ENCODE measurements at places on chromosomes 6 and 20.
A peak's percentile ranks its signal among the peaks of the same experiment; 100 is the strongest.

DNA sequence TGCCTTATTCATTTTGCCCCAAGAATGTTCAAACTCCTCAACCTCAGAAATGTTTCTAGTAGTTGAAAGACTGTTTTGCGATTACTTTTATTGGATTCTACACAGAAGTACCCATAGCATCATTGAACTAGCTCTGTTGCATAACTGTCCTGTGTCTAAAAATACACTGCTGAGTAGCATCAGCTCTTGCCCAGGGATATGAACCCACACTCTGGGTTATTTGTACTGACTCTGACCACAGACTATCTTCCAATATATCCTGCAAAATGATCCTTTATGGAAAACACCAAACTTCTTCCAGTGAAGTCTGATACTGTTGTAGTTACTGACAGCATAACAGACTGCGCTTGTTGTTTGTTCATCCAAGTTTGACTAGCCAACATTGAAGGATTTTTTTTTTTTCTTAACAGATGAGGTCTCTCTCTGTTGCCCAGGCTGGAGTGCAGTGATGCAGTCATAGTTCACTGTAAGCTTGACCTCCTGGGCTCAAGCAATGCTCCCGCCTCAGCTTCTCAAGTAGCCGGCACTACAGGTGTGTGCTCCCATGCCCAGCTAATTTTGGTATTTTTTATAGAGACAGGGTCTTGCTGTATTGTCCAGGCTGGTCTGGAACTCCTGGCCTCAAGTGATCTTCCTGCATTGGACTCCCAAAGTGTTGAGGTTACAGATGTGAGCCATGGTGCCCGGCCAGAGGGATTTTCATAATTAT, 49.9 kb downstream of the TULP4 start:
- no peak for DNase-seq

DNA sequence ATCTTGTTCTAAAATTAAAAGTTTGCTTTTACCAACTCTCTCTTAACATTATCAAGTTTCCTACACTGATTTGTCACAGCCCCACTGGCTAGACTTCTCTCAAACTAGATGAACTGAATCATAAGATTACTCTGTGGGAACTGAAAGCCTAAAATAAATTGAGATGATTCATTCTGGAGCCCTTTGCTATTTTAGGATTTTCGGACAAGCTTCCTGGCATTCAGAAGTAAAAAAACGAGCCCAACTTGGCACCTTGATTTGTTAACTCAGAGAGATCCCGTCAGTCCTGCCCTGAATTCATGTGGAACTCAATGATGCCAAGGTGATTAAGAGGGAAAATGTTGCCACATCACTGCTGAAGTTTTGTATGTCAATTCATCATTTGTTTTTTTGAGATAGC, 122.0 kb upstream of the NRSN1 start:
- no peak for DNase-seq

GRCh38 chr6:90982051-90982450, 395.2 kb upstream of the MAP3K7 start:
- DNase-seq, result no peak

DNA sequence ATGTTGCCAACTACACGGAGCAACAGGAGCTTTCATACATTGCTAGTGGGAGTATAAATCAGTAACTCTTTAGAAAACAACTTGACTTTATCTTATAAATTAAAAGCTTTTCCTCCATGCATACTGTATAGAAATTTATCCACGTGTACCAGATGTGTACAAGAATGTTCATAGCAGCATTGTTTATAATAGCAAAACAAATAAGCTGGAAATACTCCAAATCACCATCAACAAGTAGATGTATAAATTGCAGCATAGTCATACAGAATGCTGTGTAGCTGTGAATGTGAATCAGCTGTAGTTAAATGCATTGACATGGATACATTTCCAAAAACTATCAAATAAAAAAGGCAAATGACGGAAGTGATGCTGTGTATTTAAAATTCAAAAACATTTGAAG, 6.0 kb downstream of the PSMF1 start:
- no peak for DNase-seq

- DNase-seq, result no peak
Measured at GRCh38 chr20:55646851-55647250, 358.5 kb downstream of the CBLN4 start.

- no peak for DNase-seq
Measured at GRCh38 chr20:31594558-31595379, 10.3 kb upstream of the ID1 start.

- DNase-seq, result no peak
Measured at GRCh38 chr6:122790423-122791309, 1.6 kb downstream of the SMPDL3A start.

- no peak for DNase-seq
Measured at GRCh38 chr20:57648878-57649616, 28.8 kb upstream of the ZBP1 start.

DNA sequence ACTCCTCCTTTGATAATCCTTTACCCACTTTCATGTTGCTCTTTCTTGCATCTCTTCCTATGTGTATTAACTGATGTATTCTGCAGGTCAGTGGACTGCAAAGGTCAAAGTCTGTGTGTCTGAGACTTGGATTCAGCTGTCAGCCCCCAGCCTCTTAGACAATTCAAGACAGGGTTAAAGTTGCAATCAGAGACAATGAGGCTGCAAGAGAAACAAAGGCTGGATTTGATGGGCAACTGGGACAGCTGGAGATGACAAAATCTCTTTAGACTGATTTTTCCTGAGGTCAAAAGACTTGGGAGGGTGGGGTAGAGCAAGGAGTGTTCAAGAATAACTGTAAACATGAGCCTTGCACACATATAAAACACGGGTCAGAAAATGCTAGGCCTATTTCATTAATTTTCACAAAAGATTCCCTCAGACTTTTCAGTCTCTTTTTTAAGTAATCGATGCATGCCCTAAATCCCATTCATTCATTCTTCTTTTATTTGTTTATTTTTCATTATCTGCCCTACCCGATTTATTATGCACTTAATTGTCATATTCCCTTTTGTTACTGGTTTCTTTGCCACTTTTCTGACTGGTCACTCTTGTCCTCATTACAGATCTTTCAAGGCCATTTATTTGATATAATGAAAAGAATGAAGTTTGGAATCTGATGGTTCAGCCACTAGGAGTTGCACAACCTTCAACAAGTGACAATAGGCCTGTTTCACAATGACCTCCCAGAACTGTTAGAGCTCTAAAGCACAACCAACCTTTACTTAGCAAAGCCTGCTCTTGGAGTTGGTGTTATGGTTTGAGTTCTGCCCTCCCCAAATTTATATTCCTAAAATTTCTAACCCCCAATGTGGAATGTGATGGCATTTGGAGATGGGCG, 33.8 kb upstream of the AKAP12 start:
- DNase-seq, result no peak

DNA sequence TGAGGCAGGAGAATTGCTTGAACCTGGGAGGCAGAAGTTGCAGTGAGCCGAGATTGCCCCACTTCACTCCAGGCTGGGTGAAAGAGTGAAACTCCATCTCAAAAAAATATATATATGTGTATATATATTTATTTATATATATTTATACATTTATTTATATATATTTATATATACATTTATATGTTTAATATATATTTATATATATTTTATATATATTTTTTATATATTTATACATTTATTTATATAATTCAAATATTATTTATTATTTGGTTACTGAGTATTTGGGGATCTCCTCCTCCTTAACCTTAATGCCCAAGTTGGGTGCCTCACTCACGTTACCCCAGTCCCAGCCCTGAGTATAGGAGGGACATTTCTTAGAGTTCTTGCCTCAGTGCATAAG, 2.7 kb downstream of the FAM50B start:
- no peak for DNase-seq

DNA sequence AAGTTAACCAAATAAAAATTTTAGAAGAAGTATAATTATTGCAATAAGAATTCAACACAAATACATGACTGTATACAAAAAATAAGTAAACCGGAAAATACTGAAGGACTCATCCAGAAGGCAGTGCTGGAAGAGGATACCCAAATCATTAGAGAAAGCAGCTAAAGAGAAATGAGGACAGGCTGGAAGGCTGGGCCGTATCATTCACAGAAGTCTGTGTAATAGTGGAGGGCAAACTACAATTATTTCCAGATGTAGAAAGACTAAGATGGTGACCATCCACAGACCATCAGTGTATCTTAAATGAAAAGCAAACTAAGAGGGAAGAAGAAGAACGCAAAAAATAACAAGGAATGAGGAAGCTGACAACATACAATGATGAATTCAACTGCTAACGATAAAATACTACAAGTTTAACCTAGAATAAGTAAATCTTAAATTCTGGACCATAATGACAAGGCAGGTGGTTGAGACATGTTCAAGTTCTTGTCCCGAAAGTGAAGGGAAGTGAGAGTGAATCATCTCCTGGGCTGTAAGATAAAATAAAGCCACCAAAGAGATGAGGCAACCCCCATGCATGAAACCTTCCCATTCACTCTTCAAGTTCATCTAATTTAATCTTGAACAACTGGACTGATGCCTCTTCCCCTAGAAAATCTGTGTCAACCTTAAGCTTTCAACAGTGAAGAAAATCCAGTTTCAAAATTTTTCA, 71.5 kb downstream of the SLC23A2 start:
- no peak for DNase-seq

DNA sequence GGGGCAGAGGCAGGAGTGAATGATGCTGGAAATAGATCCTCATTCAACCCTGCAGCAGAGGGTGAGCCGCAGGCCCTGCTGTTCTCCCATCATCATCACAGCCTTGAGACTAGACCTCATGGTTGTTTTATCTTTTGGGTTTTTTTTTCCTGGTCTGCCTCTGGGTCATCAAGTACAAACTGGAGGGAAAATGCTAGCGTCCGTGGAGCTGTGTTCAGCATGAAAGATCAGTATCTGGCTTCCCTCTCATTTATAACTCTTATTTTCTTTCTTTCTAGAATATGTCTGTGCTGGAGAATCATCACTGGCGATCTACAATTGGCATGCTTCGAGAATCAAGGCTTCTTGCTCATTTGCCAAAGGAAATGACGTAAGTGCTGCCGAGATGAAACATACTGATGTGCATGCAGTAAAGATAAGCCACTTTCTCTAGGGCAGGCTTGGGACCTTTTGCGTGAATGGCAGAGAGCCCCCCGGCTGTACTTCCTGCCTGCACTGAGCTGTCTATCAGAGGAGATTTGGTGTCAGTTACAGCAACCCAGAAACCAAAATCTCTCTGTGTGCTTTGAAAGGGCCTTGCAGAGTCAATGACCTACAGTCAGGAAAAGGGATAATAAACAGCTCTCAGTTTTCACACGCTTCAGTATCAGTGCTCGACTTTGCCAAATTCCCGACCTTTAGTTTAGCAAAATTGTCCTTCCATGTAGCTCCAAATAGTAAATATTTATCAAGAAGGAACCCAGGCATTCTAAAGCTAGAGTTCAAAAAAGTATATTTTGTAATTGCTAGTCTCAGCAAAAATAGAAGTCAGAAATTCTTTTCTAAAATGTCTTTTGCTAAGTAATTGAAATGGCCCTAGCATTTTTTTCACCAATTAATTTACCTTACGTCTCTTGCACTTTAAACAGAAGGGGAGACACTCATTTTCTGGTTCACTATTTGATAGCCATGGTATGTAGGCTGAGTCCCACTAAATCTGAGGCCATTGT, 76.3 kb downstream of the MTFR2 start:
- DNase-seq, result no peak

DNA sequence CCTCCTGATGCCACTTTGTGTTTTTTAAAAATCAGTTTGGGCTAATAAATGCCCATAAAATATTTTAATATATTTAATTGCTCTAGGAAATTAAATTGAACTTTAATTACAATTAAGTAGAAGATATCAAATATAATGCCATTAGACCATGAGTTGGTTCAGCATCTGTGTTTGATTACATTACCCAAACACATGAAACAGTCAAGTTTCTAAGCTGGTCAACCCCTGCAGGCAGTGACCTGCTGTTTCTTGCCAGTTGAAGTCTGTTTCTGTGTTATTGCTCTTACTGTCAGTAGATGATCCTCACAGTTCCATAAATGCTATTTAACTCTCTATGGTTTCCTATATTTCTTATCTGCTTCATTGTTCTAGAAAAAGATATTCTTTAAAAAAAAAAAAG, 9.7 kb upstream of the TENT5A start:
- DNase-seq, result no peak

- DNase-seq, result peak; percentile 83
Measured at GRCh38 chr6:155171109-155171746, 92.6 kb upstream of the CLDN20 start.

DNA sequence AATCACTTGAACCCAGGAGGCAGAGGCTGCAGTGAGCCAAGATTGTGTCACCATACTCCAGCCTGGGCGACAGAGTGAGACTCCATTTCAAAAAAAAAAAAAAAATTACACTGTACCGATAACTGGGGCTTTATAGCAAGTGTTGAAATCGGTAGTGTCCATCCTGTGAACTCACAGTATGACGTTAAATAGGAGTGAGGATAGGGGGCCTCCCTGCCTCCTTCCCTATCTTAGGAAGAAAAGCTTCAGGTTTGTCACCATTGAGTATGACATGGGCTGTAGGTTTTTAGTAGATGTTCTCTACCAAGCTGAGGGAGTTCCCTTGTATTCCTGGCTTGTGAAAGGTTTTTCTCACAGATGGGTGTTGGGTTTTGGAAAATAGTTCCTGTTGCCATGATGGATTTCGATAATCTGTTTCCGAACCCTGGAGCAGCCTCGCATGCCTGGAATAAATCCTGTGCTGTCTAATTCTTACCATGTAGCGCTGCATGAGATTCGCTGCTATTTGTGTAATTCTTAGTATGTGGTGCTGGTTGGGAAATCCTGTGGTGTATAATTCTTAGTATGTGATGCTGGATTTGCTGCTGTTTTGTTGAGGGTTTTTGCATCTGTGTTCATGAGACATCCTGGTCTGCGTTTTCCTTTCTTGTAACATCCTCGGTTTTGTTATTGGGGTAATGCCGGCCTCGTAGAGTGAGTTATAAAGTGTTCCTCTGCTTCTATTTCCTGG, 23.6 kb downstream of the NTSR1 start:
- no peak for DNase-seq

DNA sequence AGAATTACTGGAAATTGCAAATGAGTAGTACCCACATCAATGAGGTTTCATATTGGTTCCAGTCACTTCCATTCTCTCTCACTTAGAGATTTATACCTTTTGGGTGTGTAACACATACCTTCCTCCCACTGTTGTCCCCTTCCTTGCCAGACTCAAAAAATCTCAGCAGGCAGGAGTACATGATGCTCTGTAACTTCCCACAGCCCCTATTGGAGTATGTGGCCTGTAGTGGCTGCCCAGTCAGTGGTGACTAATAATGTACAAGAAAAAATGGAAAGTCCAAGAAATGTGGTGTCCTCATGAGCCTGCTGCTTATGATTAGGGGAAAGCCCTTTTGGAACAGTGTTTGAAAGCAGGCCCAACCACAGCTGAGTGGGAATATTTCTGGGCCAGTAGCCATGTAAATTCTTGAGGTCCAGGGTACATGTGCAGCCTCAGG, 312.0 kb downstream of the ZFAND3 start:
- DNase-seq, result peak; percentile 10

GRCh38 chr6:138563650-138564049, 64.4 kb upstream of the NHSL1 start:
- DNase-seq, result no peak

GRCh38 chr6:155448668-155449449, 6.8 kb downstream of the NOX3 start:
- no peak for DNase-seq

GRCh38 chr6:104281370-104281769, 578.3 kb downstream of the HACE1 start:
- DNase-seq, result no peak
